ENCODE measurements at places on chromosomes 12 and 14.

GRCh38 chr12:79548610-79548924 lies 142.2 kb downstream of the PAWR start:
- no peak for DNase-seq

GRCh38 chr14:80395031-80395430 lies 183.7 kb upstream of the DIO2 start:
- no peak for DNase-seq

DNA sequence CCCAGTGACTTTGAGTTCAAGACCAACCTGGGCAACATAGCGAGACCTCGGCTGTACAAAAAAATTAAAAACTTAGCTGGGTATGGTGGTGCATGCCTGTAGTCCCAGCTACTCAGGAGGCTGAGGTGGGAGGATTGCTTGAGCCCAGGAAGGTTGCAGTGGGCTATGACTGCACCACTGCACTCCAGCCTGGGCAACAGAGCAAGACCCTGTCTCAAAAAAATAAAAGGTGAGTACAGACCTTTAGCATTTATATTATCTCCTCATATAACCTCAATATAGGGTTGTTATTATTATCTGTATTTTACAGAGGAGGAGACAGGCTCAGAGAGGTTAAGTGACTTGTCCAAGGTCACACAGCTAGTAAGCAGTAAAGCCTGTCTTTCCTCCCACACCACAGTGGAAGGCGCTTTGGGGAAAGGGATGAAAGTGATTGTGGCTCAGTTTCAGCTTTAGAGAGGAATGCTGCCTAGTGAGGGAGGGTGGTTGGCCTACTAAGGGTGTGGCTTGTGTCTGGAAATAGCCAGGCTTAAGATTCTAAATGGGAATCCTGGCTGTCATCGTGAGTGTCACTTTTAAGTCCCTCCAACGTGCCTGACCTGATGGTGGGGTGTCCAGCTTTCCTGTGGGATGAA lies 7.2 kb downstream of the TPCN1 start:
- DNase-seq, result no peak

- DNase-seq, result no peak
These were observed 16.8 kb downstream of the ATP5MC2 start for GRCh38 chr12:53659011-53659551.

DNA sequence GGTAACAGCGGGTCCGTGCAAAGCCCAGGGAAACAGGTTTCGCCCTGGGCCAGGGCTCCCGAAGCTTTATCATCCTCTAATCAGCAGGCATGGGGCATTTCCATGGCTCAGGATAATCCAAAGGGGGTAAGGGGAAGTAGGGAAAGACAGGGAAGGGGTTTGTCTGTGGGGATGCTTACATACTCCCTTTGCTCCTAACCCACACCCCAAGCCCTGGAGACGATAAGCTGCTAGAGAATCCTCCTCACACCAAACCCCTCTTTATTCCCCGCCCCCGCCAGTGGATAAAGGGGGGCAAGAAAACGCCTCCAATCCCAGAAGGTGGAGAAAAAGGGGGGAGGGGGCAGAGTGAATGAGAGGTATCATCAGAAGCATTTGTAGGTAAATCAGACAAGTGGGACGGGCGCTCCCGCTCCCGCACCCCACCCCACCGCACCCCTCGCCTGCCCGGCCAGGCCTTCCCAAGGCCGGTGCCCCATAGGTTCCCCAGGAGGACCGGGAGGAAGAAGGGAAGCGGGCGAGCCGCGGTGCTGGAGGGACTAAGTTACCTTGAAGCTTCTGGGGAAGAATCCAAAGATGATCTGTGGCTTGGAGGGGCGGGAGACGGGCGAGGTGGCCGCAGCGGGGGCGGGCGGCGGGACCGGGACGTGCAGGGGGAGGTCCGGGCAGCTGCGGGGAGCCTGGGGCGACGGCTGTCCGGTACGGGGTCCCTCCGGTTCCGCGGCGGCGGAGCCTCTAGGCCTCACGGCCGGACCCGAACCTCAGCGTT lies 762 bp downstream of the PPP2R5E start:
- no peak for DNase-seq

Data from stimulated activated CD8-positive, alpha-beta memory T cell treated with anti-CD3 and anti-CD28 coated beads, Interleukin-2, amount 100 ng/mL, for 48 hours (primary cell).